ENCODE measurements at places on chromosomes 1 and 21. TPM values are rescaled to one million over a fixed set of nuclear protein-coding genes. Genes with fewer than 3 reads are reported as not detected.

GRCh38 chr1:206963740-206964139 lies 6.5 kb downstream of the FCAMR start:
- peaks cover 4% of the 10 kb centered on the region for H3K4me1 ChIP-seq
- no peak for DNase-seq
- no peaks in the 10 kb centered on the region for H3K36me3 ChIP-seq
- no peaks in the 10 kb centered on the region for H3K27me3 ChIP-seq

DNA sequence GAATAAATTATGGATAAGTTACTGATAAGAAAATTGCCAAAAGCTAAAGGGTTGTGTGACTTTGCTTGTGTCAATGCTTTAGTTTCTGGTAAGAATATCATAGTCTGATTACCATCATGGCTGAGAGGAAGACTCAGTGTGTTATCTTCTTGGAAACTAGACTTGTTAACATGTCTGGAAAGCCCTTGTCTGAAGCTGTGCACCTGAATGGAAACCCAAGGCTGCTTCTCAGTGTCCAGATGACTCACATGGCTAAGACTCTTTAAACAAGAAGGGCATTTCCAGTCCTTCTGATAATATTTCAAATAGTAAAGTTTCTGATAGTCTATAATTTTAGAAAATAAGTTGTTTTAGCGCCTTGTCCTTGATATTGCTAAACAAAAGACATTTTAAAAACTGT lies 1092.7 kb downstream of the PLA2G4A start:
- no peaks in the 10 kb centered on the region for H3K4me1 ChIP-seq
- H3K27me3 ChIP-seq = no peaks in the 10 kb centered on the region
- no peak overlapping the region for H3K4me3 ChIP-seq
- no peak overlapping the region for H3K27ac ChIP-seq

GRCh38 chr1:178458203-178458602 lies 38.6 kb downstream of the CLEC20A start:
- H3K4me3 ChIP-seq = no peak overlapping the region
- H3K27ac ChIP-seq = no peak overlapping the region
- no peaks in the 10 kb centered on the region for H3K4me1 ChIP-seq
- DNase-seq = no peak

DNA sequence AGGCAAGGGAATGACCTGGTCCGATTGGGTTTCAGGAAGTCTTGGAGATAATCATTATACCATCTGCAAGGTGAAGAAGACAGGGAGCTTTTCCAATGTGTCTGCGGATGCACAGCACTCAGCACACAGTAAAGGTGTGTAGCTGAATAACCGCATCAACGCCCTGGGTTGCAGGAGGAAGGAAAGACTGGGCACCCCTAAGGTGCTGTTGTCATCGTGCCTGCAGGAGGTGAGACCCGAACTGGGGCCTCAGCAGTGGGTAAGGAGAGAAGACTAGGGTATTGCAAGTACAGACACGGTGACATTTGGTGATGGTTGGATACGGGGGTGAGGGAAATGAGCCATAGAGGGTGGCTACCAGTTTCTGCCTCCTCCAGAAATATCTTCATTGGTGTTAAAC lies 1.1 kb upstream of the TRIM62 start:
- H3K27ac ChIP-seq = peak overlapping the region; percentile 58
- no peak for DNase-seq
- no peaks in the 10 kb centered on the region for H3K27me3 ChIP-seq
- peaks cover 6% of the 10 kb centered on the region for H3K4me1 ChIP-seq
- H3K4me3 ChIP-seq = no peak overlapping the region

DNA sequence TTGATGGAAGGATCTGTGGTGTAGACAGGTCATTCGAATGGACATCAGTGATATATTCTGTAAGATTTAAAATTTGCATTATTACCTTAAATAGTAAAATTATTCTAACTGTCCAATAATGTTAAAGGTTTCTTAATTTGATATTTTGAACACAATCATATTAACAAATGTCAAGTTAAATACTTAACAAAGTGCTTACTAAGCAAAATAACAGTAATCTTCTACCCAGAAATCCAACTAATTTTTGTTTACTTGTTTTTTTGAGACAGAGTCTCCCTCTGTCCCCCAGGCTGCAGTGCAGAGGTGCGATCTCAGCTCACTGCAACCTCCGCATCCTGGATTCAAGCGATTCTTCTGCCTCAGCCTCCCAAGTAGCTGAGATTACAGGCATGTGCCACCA lies 33.9 kb downstream of the USP33 start:
- H3K27me3 ChIP-seq = no peaks in the 10 kb centered on the region
- no peaks in the 10 kb centered on the region for H3K4me1 ChIP-seq
- no peaks in the 10 kb centered on the region for H3K36me3 ChIP-seq
- H3K4me3 ChIP-seq = no peak overlapping the region
- no peak for DNase-seq

GRCh38 chr1:31013187-31013864 lies 52.2 kb downstream of the PUM1 start:
- no peak overlapping the region for H3K4me3 ChIP-seq
- H3K4me1 ChIP-seq = peaks cover 41% of the 10 kb centered on the region
- no peak for DNase-seq
- H3K36me3 ChIP-seq = no peaks in the 10 kb centered on the region
- no peaks in the 10 kb centered on the region for H3K27me3 ChIP-seq

SPATA46 gene
- not detected for total RNA-seq

SPRR1B gene
- total RNA-seq = not detected

SPRR2G gene
- total RNA-seq = not detected

DNA sequence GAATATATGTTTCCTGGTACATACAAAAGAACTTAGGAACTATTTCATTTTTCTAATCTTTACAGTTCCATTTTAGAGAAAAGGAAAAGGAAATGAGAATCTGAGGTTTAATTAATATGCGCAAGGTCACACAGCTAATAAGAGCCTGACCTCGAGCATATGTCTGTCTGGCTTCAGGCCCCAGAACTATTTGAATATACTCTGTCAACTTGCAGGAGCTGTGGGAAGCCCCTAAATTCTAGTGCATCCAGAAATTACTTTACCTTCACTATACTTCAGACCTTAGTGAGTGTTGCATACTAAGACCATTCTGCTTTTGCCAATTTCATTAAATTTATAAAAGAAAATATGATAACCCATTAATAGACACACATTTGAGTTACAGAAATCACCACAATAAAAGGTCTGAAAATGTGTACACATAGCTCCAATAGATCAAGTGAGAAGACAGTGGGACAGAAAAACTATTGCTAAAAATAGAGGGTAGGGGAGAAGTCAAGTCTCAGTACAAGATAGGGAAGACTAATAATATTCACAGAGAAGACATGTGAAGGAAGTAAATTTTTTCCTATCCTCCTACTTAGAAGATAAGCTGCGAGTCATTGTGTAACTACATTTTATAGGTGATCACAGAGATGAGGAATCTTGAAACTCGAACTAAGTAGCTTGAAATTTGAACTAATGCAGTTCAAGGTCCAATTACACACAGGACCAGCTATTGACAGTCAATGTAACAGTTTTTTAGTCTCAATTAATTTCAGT lies 3.8 kb downstream of the RGS13 start:
- H3K4me1 ChIP-seq = peaks cover 6% of the 10 kb centered on the region
- no peak overlapping the region for H3K4me3 ChIP-seq
- peak overlapping the region; percentile 67 for H3K27ac ChIP-seq
- DNase-seq = peak; percentile 41
- no peaks in the 10 kb centered on the region for H3K36me3 ChIP-seq
- H3K27me3 ChIP-seq = no peaks in the 10 kb centered on the region

- H3K4me3 ChIP-seq = no peak overlapping the region
- H3K4me1 ChIP-seq = peaks cover 13% of the 10 kb centered on the region
- DNase-seq = no peak
- no peaks in the 10 kb centered on the region for H3K27me3 ChIP-seq
- H3K27ac ChIP-seq = no peak overlapping the region
Measured at GRCh38 chr1:35633547-35633946, 7.8 kb downstream of the PSMB2 start.

DNA sequence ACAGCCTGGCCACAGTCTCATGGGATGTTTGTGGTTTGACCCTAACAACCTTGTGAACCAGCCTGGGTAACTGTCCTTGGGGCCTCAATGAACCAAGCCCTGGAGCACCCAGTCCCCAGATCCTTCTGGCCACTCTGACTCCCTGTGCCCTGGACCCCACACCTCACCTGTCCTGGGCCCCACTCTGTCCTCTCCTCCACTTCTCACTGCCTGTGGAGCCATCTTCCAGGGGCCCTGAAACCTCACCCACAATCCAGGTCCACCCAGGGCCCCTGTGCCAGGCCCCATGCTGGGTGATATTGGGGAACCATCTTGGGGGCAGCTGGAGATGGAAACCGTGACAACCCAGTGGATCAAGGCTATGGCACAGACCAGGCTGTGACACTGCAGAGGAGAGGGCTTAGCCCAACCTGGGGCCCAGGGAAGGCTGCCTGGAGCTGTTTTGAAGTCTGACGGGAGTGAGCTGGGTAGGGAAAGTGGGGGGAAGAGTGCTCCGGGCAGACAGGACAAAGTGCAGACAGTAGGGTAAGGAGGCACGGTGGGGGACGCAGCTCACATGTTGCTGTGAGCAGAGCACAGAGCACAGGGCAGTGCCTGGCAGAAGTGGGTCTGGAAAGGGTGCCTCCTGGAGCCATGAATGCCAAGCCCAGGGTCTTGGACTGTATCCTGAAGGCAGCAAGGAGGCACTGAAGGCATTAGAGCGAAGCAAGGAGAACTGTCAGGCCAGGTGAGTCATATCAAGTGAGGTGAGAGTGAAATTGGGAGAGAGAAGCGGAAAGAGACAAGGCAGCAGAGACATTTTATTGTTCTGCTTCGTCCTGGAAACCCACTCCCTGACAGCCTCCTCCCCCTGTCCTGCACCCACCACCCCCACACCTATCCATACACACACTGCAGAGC lies 12.1 kb upstream of the LRP8 start:
- peaks cover 6% of the 10 kb centered on the region for H3K27me3 ChIP-seq
- DNase-seq = no peak
- H3K4me3 ChIP-seq = no peak overlapping the region
- no peaks in the 10 kb centered on the region for H3K4me1 ChIP-seq
- H3K36me3 ChIP-seq = no peaks in the 10 kb centered on the region

DNA sequence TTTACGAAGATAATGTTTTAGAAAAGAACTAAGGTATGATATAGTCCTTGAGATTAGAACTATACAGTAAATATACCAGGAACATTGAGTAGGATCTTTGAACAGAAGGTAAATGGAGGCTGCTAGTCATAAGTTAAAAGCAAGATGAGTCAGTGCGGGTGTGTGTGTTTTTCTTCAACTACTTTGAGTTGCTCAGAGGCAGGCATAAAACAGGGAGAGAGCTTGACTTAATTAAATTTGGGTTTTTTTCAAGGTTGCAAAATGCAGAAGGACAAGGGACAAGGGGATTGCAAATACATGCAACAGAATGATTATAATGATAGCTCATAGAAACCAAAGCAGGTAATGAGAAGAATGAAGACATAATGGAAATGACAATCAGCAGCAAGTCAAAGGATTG lies 815.1 kb downstream of the NCAM2 start:
- H3K4me1 ChIP-seq = no peaks in the 10 kb centered on the region
- no peaks in the 10 kb centered on the region for H3K36me3 ChIP-seq
- DNase-seq = no peak
- H3K27me3 ChIP-seq = no peaks in the 10 kb centered on the region
- no peak overlapping the region for H3K4me3 ChIP-seq
- no peak overlapping the region for H3K27ac ChIP-seq

TNFAIP8L2 gene
- total RNA-seq = 0.64 TPM

DNA sequence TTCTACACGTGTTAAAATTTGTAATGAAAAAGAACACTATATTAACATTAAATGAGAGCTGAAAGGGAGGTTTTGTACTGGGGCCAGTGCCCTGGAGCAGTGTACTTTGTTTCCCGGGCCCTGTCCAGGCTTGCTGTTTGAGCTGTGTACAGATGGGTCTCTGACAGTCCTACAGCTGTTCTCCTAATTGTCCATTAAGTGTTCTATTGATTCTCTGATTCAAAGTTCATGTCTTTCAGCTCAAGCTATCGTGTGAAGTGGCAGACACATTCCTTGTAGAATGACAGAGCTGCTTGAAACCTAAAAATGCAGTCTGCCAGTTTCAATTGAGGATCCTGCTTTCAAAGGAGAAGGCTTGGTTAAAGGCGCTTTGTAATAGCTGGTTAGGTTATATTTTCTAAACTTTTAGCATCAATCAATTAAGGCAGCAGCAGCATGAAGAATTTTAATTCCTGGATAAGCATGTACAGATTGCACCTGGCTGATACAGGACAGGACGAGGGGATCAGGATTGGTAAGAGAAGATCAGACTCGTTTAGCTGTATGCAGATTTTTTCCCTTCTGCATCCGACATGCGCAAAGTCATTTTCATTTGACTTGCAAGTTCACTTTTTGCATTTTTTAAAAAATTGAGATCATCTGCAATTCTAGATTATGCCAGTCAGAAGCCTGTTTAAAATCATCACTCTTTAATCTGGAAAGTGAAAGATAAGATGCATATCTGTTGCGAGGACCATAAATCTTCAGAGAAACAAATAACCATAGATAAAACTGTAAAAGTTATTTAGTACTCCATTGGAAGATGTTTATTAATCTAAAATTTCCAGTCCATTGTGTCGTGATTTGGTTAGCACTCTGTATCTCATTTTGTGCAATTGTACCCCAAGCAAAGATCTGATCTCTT lies 98.5 kb downstream of the ATG4C start:
- H3K4me3 ChIP-seq = no peak overlapping the region
- peaks cover 6% of the 10 kb centered on the region for H3K27me3 ChIP-seq
- H3K36me3 ChIP-seq = no peaks in the 10 kb centered on the region
- no peaks in the 10 kb centered on the region for H3K4me1 ChIP-seq

- peak; percentile 72 for DNase-seq
- peak overlapping the region; percentile 98 for H3K27ac ChIP-seq
- H3K4me3 ChIP-seq = peak overlapping the region; percentile 98
- no peaks in the 10 kb centered on the region for H3K27me3 ChIP-seq
- no peaks in the 10 kb centered on the region for H3K36me3 ChIP-seq
Measured at GRCh38 chr1:222711319-222712252, 705 bp downstream of the AIDA start.

- DNase-seq = no peak
- no peak overlapping the region for H3K4me3 ChIP-seq
- no peak overlapping the region for H3K27ac ChIP-seq
- no peaks in the 10 kb centered on the region for H3K36me3 ChIP-seq
- no peaks in the 10 kb centered on the region for H3K4me1 ChIP-seq
Measured at GRCh38 chr1:190452272-190452848, 25.3 kb downstream of the BRINP3 start.

DNA sequence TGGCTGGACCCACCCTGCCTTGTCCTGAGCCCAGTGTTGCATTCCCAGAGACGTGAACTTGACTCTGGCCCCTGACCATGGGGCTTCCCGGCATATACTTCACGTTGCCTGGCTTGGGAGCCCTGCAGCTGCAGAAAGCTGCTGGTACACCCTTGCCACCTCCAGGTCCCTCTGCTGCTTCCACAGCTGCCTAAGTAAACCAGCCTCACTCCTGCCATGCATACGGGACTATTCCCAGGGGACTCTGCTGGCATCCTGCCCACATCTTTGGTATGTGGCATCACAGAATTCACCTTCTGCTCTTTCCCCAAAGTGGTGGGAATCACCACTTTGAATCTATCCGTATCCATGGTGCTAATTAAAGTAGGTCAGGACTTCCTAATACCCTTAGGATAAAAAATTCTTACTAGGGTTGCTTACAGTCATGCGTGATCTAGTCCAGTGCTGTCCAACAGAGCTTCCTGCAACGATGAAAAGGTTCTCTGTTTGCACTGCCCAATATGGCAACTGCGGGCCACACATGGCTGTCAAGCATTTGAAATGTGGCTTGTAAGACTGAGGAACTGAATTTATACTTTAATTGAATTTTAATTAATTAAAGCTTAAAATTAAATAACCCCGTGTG lies 203.0 kb downstream of the GRIK3 start:
- peaks cover 3% of the 10 kb centered on the region for H3K27me3 ChIP-seq
- H3K4me3 ChIP-seq = no peak overlapping the region
- H3K4me1 ChIP-seq = no peaks in the 10 kb centered on the region
- H3K36me3 ChIP-seq = no peaks in the 10 kb centered on the region
- H3K27ac ChIP-seq = no peak overlapping the region

All from hepatocyte (in vitro differentiated cells).